GM23248 (cell line): ENCODE measurements at places on chromosomes 12 and 14.

DNA sequence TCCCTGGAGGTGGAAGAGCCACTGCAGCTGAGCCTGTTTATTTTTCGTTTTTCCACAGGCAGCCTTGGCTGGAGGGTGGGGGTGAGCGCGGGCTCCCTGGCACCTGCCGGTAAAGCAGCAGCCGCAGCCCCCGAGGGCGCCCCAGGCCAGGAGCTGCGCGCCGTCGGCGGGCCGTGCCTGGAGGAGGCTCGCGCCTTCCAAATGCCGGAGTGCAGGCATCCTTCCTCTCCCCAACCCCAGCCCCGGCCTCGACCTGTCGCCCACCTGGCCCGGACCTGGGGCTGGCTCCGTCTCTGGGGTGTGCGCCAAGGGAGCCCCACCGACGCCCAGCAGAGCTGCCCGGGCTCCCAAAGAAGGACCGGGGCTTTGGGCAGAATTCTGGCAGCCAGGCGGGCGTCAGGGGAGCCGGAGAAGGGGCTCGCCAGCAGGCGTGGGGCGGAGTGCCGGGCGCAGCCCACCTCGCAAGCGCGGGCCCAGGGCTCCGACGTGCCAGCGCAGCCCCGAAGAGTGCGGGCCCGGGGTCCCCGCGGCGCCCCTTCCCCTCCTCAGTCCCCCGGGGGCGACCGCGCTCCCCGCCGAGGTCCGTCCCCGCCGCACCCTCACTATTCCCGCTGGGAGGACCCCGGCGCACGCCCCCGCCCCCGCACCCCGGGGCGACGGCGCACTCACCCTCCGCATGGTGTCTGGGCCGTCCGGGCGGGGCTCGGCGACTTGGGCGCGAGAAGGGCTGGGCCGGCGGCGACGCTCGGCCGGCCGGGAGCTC, 130.3 kb downstream of the NDUFA12 start:
- peak; percentile 33 for DNase-seq

- no peak for DNase-seq
Observed at GRCh38 chr14:51424041-51424440, 184.0 kb downstream of the TMX1 start.

- no peak for DNase-seq
Observed at GRCh38 chr12:118259079-118259478, 113.6 kb downstream of the TAOK3 start.

DNA sequence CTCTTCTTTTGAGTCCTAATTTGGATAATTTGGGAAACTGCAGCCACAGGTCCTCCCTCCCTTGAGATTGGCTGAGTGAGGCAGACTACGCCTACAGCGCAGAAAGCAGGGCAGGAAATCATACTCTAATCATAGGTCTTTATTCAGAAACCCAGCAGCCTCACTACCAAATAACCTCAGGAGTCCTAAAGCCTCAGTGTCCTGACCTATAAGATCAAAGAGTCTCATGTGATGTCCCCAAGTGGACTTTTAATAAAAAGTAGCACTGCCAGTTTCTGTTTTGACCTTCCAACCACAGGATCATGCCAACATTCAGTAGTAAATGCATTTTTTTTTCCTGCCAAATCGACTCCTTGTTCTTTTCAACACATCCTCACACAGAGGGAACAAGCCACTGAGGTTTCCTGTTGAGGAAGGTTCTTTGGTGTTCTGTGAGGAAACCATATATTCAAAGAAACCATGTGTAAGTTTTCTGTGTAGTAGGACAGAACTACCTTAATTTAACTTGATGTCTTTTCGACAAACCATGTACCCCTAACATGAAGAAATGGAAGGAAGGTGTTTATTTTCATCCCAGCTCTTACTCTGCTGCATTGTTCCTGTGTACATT, 72.2 kb downstream of the VCPKMT start:
- no peak for DNase-seq

- DNase-seq: peak; percentile 60
Observed at GRCh38 chr12:25970916-25971653, 12.6 kb downstream of the RASSF8 start.

- DNase-seq: no peak
Observed at GRCh38 chr14:61656341-61656740, 39.0 kb upstream of the HIF1A start.

DNA sequence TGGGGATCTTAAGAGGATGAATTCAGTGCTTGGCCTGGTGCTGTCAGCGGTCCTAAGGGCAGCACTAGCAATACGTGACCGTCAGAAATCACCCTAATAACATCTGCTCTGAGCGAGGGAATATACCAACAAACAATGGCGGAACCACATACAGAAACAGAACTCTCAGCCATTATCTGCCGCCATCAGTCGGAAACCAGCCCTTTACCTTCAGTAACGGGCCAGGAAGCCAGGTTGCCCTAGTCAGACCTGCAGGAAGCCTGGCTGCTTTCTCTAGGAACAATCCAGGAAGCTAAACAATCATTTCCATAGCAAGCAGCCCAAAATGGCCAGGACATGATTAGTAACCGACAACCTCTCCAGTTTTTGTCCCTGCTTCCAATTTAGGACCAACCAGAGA, 5.6 kb downstream of the CDCA4 start:
- DNase-seq: no peak

DNA sequence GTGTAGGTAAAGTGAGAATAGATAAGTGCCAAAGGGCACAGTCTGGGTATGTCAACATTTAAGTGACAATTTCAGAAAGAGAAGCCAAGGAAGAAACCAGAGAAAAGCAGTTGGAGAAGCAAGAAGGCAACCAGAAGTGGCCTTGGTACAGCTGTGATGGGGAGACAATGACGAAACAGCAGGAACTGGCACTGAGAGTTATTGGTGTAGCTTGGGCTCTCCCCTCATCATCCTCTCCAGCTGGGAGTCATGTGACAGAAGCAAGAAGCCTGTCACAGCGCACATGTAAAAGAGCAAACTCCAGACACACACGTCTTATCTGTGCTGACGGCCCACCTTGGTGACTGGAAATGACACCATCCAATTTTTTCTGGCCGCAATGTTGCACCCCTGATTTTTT, 203.3 kb upstream of the NUDT4 start:
- DNase-seq: peak; percentile 8

DNA sequence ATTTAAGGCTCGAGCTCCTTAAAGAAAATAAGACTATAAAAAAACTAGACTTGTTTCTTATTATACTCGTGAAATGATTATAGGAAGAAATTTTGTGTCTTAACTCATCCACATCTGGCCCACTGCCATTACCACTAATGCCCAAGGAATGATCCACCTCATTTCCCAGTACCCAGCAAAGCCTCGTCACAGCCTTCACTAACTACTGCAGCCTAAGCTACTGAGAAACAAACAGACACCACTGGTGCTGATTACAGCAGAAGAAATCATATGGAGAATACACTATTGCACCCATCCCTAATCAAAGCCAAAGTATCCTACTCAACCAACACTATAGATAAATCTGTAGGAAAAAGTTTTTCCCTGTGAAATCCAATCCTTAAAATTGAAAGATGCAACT, 205.3 kb upstream of the NAV3 start:
- DNase-seq: peak; percentile 97

DNA sequence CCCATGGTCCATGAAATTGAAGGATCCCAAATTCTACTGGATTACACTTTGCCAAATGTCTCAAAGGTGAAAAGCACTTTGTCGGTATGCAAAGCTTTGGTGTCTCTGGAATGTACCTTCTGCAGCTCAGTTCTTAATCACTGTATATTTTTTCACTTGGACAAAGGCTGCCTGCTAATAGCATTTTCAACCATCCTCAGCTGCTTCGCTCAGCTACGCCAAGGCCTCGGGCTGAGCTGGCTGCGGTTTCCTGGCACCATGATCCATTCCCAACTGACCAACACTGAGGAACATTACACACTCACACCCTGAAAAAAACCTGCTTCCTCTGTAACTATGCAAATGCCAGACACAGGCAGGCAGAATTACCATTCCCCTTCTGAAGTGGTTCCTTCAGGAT, 335.2 kb downstream of the DPF3 start:
- DNase-seq: peak; percentile 71

GRCh38 chr12:52156311-52156710, 35.5 kb downstream of the KRT80 start:
- DNase-seq: peak; percentile 41

- peak; percentile 61 for DNase-seq
Observed at GRCh38 chr12:38662829-38663228, 242.6 kb downstream of the CPNE8 start.

DNA sequence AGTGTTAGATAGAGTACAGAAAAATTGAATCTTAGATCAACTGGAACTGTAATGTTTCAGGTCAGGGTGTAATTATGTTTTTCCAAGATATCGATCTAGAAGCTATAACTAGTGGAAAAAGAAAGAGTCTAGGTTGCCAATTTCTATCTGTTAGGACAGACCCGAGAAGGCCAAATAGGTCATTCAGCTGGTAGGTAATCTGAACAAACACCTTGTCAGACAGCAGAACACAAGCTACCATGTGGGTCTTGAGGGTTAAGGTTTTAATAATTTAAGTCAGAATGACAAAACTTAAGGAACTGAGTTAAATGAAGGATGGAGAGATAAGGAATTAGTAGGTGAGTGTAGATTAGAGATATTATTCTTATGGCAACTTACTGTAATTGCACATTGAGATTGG, 44.9 kb upstream of the KCNMB4 start:
- no peak for DNase-seq

- DNase-seq: no peak
Observed at GRCh38 chr14:61106271-61106958, 125.4 kb downstream of the SLC38A6 start.
